ENCODE measurements at places on chromosomes 12 and 14.

DNA sequence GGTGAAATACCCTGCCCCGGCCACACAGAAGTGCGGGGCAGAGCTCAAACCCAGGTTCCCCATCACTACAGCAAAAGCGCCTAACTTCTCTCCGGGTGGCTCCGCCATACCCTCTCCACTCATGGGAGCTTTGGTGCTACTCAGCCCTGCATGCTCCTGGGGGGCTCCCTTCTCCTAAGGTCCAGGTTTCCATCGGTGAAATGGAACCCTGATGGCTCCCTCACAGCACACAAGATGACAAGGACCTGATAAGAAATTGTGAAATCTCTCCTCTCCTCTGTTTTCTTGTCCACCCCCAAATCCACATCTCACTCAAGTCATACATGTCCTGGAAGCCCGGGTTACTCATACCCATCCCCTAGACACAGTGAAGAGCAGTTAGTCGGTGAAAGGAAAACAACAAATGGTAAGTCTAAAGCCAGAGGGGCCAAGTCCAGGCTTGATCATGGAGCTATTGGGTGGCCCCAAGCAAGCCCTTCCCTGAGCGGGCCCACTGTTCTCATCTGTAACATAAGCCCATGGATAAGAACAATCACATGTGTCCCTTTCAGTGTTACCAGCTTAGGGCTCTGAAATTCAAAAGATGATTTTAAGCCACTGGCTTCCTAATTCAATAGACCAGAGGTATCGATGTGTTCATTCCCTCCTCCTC is 317.5 kb downstream of the BCL11B start:
- DNase-seq = no peak

- DNase-seq = no peak
Measured at GRCh38 chr12:39294715-39295114, 148.2 kb downstream of the KIF21A start.

DNA sequence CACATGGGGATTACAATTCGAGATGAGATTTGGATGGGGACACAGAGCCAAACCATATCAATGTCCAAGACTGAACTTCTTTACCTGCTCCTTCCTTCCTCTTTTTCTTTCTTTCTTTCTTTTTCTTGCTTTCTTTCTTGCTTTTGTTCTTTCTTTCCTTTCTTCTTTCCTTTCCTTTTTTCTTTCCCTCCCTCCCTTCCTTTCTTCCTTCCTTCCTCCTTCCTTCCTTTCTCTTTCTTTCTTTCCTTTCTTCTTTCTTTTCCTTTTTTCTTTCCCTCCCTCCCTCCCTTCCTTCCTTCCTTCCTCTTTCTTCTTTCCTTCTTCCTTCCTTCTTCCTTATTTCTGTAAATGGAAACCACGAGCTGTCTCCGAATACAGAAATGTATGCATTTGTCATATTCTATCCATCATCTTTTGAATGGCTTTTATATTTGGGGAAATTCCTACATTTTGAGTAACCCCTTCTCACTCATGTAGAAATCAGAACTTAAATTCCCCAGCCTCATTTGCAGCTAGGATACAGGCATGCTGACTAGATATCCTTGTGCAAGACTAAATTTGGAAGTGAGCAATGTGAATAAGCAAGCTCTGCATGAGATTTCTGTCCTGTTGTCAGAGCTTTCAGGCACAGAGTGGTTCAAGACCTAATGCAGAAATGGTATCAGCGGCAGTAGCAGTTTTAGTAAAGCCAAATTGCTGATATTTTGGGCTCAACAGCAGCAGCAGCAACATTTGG is 11.5 kb downstream of the GPR33 start:
- no peak for DNase-seq

GRCh38 chr12:66066137-66066928 is 64.2 kb downstream of the LLPH start:
- no peak for DNase-seq

GRCh38 chr12:124359671-124360581 is 65.0 kb downstream of the RFLNA start:
- DNase-seq = no peak

DNA sequence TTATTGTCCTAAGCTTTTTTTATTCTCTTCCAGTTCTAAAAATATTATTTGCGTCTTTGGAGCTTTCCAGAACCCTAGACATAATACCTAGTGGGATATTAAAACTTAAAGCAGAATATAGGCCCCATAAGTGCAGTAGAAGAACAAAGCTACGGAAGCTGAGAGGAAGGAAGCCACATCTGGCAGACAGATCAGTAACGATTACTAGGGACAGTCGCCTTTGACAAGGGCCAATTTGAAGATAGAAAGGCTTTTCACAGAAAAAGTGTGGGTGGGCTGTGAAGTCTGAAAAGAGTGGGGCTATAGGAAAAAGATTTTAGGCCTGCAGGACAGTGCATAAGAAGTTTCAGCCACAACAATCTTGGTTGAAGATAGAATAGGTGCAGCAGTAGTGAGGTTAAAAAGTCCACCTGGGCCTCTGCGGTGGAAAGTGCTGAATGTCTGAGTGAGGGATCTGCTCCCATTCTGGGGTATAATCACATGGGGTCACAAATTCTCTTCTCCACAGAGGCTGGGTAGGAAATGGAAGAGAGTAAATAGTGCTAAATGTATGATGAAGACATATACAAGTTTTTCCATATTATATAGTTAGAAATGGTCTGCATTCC is 114.5 kb downstream of the CMAS start:
- no peak for DNase-seq

DNA sequence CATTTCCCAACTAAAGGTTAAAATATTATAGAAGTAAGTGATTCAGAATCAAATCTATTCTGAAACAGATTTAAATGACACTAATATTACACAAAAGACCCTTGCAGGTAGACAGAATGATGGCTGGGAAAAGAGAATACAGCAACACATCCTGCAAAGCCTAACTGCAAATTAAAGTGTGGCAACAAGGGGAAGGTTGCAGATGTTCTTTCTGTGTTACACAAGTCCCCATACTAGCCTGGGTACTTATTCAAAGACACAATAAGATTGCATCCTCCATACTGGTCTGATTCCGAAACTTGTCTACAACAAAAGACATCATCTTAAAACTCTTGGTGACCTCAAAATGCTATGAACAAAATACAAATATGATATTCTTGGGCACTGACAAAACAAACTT is 50.5 kb downstream of the R3HDM2 start:
- no peak for DNase-seq

- no peak for DNase-seq
Measured at GRCh38 chr12:14239350-14239934, 126.0 kb upstream of the ATF7IP start.

GRCh38 chr14:55936691-55937090 is 181.5 kb upstream of the PELI2 start:
- DNase-seq = no peak

GRCh38 chr12:96157427-96157826 is 36.7 kb upstream of the ELK3 start:
- no peak for DNase-seq

DNA sequence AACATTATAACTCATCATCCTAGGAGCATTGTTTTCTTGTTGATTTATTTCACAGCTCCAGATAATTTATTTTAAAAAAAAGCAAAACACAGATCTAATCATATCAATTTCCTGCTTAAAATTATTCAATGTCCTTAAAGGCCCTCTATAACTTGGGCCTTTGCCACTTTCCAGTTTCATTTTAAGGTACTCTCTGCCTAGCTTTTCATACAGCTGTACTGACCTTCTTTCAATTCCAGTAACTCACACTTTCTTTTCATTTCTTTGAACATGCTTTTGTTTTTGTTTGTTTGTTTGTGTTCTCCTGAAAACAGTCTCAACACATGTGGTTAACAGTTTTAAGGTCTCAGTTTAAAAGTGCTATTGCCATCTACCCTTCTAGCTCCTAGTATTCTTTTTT is 281.9 kb downstream of the ACSS3 start:
- no peak for DNase-seq

- DNase-seq = no peak
Measured at GRCh38 chr12:67911275-67911600, 78.0 kb upstream of the IFNG-AS1 start.
